ENCODE measurements at places on chromosomes 12 and 14.

DNA sequence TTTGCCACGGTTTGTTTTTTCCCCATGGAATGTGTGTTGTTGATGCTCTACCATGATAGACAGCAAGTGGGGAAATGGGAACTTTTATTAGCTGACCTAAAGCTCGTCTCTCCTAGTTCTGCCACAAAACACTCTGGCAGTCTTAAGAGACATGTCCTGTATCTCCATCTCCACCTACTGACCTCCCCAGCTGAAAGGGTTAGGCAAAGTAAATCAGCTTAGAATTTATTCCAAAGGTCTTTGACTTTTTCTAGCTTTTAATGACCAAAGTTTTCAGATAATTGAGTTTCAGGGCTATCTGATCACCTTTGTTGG, 9.4 kb upstream of the ADIPOR2 start:
- DNase-seq: no peak

- no peak for DNase-seq
Measured at GRCh38 chr14:22479776-22480464, 109.1 kb downstream of the DAD1 start.

- no peak for DNase-seq
Measured at GRCh38 chr12:30178916-30179315, 395.2 kb upstream of the TMTC1 start.

DNA sequence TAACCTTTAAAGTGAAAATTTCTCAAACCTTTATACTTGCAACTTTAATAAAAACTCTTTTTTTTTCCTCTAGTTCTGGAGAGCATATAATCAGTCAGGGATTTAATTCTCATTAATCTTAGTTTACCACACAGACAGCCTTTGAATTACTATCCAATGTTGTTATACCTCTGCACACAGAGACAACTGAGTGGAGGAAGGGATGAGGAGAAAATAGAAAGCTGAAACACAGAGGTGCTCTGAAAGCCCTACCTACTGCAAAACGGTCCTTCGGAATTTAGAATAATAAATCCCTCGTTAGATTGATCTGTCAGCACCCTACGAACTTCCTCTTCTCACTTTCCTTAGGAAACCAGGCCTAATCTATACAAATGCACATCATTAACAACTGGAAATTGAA, 122.1 kb downstream of the STXBP6 start:
- DNase-seq: no peak

GRCh38 chr12:129901254-129901653, 2.6 kb downstream of the TMEM132D start:
- DNase-seq: no peak

- peak; percentile 7 for DNase-seq
Measured at GRCh38 chr12:109053382-109054123, 1.2 kb downstream of the USP30 start.

Data from stimulated activated CD4-positive, alpha-beta T cell treated with anti-CD3 and anti-CD28 coated beads, Interleukin-2, amount 100 ng/mL, for 48 hours (primary cell).